ENCODE measurements at places on chromosomes 1 and 21.

- DNase-seq = no peak
Measured at GRCh38 chr1:87959236-87959635, 630.6 kb downstream of the LMO4 start.

DNA sequence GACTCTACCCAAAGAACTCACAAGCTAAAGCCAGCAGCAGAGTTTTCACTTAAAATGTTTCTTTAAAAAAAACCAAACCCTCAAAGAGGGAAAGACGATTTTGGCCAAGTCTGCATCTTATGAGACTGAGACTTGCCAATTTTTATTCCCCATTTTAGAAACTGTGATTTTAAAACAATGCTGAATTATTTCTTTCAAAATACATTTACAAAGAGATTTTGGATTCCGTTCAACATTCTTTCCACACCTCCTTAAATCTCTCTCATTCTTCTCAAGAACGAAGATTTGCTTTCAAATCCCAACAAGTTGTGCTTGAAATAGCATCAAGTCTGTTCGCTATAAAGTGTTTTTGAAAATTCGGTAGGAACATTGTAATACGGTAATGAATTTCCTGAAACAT lies 133.9 kb upstream of the VANGL1 start:
- DNase-seq = no peak

DNA sequence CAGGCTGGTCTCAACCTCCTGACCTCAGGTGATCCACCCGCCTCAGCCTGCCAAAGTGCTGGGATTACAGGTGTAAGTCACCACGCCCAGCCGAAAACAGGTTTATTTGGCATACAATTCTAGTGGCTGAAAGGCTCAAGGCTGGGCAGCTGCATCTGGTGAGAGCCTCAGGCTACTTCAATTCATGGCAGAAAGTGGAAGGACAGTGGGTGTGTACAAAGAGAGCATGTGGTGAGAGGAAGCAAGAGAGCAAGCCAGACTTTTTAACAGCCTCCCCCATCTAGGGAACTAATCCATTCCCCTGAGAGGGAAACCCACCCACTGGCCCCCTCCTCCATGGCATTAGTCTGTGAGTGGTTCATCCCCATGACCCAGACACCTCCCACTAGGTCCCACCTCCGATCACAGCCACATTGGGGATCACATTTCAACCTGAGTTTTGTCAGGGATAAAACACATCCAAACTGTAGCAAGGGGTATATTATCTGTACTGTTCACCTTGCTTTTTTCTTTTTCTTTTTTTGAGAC lies 9.5 kb downstream of the BMP8A start:
- DNase-seq = no peak

DNA sequence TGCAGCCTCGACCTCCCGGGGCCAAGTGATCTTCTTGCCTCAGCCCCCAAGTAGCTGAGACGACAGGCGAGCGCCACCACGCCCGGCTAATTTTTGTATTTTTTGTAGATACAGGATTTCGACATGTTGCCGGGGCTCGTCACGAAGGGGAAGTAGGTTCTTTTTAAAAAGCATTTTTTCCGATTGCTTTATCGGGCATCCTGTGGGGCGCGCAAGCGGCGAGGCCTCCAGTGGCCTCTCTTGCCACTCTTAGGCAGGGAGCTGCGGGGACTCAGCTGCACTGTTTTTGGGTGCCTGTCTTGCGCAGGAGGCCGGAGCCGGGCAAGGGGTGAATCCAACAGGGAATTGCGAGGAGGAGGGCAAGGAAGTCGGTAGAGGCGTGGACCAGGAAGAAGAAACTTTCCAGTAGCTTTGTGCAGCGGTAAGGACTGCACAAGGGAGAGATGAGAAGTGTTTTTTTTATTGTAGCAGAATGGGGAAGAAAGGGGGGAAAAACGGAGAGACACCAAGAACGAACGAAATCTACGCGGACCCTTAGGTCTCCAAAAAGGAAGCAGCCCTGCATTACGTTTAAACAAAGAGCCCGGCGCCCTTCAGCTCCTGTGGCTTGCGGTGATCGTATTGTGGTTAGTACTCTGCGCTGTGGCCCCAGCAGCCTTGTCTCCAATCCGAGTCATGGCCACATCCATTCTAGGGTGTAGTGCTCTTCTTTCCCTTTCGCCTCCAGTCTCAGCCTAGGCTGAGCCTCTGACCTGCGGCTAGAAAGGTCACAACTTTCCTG lies 164.8 kb downstream of the PPIAL4G start:
- DNase-seq = peak; percentile 94

DNA sequence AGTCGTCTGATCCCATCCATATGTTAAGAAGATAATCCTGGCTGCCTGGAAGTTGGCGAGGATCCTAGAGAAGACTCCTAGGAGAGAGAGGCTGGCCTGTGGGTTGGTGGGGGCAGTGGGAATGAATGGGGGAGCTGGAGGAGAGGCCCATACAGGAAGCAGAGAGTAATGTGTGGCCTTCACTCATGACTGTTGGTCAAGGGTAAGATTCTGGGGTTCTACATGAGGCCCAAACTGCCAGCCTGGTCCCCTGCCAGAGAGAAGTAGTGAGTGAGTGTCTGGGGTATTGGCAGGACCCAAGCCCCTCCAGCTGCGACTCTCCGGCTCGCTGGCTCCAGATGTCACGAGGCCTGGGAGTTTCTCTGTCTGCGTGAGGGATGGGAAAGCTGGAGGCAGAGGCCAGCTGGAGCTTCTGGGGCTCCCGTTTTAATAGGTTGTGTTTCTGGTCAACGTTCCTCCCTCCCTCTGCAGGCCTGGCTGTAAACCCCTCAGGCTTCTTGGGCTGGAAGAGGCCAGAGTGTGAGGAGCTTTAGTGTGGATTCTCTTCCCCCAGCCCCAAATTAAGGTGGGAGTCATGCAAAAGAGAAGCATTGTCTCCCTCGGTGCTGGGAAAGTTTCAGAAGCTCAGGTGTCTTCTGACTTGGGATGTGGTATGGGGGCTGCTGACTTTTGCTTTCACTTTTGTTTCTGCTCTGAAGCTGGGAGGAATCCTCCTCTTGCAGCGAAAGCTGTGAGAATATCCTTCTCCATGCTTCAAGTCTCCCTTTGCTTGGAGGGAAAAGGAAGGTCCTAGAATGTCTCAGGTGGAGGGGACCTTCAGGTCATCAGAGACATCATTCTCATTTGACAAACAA lies 2.6 kb downstream of the TMEM51 start:
- no peak for DNase-seq

DNA sequence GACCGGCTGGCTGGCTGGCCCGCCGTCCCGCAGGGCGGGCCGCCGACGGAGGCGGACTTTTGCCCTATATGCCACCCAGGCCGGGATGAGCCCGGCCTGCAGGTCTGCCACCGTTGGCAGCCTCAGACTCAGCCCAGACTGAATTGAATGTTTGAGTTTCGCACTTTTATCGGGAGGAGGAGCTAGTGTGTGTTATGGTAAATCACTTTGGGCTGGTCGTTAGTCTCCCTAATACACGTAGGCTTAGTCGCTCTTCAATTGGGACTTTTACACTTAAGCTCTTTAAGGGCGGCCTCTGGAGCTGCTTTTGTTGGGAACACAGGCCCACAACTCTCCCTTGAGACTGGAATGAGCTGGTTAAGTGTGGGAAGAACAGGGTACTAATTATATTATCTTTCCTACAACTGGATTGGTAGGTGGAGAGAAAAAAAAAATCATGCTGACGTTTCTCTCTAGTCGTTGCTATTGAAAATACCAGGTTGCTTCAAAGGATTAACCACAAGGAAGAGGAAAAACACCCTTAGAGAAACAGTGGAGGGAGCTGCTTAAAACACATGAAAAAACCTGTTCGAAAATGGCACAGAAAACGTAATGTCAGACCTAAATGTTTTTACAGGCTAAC lies 1.4 kb upstream of the IRF2BP2 start:
- DNase-seq = peak; percentile 83

GRCh38 chr1:160797861-160798273 lies 1.9 kb downstream of the LY9 start:
- DNase-seq = no peak

- no peak for DNase-seq
Measured at GRCh38 chr1:49102752-49103151, 326.1 kb upstream of the BEND5 start.

Data from KBM-7 (cell line).